ENCODE measurements at places on chromosomes 2 and 18. TPM values are rescaled to one million over a fixed set of nuclear protein-coding genes. Genes with fewer than 3 reads are reported as not detected.

The LTBP1 gene
- 10.9 TPM for polyA plus RNA-seq

The REG3A gene
- polyA plus RNA-seq: 2.2 TPM

The ASAP2 gene
- 5.4 TPM for polyA plus RNA-seq

The LDLRAD4 gene
- 16.6 TPM for polyA plus RNA-seq

The ABCG8 gene
- polyA plus RNA-seq: 0.08 TPM

The TMEM169 gene
- 0.24 TPM for polyA plus RNA-seq

The GYPC gene
- polyA plus RNA-seq: 187 TPM

The LIMS2 gene
- polyA plus RNA-seq: 107 TPM

The SERPINB13 gene
- polyA plus RNA-seq: not detected

The INO80B gene
- polyA plus RNA-seq: 124 TPM

The WDR33 gene
- polyA plus RNA-seq: 42.7 TPM

The LOXHD1 gene
- polyA plus RNA-seq: 0.13 TPM

Data from adrenal gland (tissue), 19 donors.